ENCODE measurements at places on chromosomes 2 and 18. TPM values are rescaled to one million over a fixed set of nuclear protein-coding genes. Genes with fewer than 3 reads are reported as not detected.

The SEMA4F gene
- 17.6 TPM for total RNA-seq

The IL36RN gene
- 1.3 TPM for total RNA-seq

The UPP2 gene
- not detected for total RNA-seq

DNA sequence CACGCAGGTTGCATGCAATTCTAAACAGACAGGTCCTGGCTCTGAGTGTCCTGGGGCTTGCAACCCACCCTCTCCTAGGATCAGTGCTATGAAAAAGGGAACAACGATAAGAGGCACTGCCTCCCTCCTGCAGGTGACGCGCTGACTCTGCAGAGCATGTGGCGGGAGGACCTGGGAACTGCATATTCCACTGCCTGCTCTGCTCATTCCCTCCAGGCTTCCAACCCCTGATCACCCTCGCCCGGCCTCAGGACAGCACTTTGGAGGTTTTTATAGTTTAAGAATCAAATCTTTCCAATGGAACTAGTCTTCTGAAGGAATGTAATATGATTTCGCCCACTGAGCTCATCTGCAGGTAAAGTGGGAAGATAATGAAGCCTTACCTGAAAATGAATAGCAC, 8.5 kb downstream of the CHST10 start:
- no peak for DNase-seq

- DNase-seq = no peak
These were observed 51.7 kb downstream of the TMEM163 start for GRCh38 chr2:134667081-134667480.

The KLHL41 gene
- total RNA-seq = 0.17 TPM

GRCh38 chr2:143771939-143772338, 642.7 kb downstream of the ARHGAP15 start:
- no peak for DNase-seq

Data from mammary epithelial cell (primary cell).